ELR (cell line): ENCODE measurements at places on chromosomes 3 and 15.

- DNase-seq, result peak; percentile 0
Measured at GRCh38 chr15:86865920-86866319, 786.2 kb downstream of the AGBL1 start.

GRCh38 chr3:144840866-144841265 is 869.2 kb downstream of the DIPK2A start:
- DNase-seq, result no peak

DNA sequence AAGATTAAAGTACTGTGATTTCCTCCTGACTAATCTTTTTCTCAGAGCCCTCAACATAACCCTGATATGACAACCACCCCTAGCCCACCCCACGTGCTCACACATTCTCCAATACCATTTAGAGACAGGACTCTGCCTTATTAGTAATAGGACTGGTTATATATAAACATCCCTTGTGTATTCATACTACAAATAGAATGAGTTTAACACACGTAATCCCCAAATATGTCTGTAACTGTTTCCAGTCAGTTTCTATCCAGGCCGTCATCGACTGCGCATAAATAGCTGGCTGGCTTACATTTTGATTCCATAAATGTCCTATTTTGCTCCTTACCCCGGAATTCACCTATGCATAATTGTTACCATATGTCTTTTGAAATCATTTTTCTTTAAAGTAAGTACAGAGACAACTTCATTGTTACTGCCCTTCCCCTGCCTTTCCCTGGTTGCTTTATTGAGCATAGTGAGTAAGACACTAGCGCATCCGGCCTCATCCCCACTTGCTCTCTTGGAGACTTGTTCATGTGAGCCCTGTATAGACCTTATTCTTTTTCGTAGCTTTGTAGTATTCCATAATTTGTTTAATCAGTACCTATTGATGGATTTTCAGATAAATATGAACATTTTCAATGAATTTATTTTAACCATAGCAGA is 3.5 kb upstream of the P2RY14 start:
- DNase-seq, result peak; percentile 58

DNA sequence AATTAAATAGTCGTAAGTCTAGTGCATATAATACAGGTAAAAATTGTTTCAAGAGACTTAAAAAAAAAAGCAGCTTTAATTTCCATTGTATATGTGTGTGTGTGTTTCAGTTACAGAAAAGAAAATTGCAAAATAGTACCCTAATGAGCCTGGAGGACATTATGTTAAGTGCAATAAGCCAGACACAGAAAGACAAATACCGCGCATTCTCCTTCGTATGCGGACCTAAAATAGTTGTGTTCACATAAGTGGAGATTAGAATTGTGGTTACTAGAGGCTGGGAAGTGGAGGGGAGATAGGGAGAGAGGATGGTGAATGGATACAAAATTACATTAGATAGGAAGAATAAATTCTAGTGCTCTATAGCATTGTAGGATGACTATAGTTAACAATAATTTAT is 3.6 kb downstream of the MESD start:
- no peak for DNase-seq

GRCh38 chr3:142940472-142940871 is 23.0 kb downstream of the PAQR9 start:
- DNase-seq, result peak; percentile 38

GRCh38 chr3:28081533-28081947 is 159.9 kb upstream of the CMC1 start:
- DNase-seq, result no peak

GRCh38 chr3:188537606-188538005 is 383.6 kb downstream of the LPP start:
- no peak for DNase-seq

GRCh38 chr3:147652651-147653366 is 243.6 kb downstream of the ZIC1 start:
- peak; percentile 30 for DNase-seq

- peak; percentile 100 for DNase-seq
Measured at GRCh38 chr3:55160241-55160983, 232.6 kb upstream of the LRTM1 start.

DNA sequence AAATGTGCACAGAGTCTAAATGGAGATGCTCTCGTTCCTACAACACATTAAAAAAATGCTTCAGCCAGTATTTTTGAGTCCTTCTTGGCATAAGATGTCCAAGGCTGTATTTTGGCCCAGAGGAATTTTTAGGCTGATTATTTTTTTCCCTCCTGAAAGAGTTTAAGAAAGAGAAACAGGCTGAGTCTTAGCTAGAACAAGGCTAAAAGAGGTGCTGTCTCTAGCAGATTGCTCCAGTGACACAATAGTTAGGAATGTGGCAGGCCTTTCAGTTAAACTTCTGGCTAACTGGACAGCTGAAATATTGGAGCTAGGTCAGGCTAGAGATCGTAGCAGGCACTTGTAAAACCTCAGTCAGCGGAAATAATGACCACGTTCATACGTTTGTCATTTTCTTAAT is 271.4 kb upstream of the RARB start:
- peak; percentile 32 for DNase-seq

DNA sequence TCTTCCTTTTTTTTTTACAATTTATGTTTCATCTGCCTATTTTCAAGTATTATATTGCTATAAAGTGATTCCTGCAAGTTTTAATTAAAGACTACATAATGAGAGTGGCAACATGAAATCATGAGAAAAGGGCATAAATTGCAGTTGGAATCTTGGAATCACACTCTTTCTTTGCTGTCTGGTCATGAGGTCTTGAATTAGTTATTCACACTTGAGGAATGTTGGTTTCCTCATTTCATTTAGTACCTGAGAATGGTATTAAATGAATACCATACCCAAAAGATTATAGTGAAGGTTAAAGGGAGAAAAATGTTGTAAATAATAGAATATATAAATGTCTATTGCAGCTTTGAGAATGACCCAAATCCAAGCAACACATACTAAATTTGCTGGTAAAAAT is 25.8 kb upstream of the CNTN3 start:
- no peak for DNase-seq

DNA sequence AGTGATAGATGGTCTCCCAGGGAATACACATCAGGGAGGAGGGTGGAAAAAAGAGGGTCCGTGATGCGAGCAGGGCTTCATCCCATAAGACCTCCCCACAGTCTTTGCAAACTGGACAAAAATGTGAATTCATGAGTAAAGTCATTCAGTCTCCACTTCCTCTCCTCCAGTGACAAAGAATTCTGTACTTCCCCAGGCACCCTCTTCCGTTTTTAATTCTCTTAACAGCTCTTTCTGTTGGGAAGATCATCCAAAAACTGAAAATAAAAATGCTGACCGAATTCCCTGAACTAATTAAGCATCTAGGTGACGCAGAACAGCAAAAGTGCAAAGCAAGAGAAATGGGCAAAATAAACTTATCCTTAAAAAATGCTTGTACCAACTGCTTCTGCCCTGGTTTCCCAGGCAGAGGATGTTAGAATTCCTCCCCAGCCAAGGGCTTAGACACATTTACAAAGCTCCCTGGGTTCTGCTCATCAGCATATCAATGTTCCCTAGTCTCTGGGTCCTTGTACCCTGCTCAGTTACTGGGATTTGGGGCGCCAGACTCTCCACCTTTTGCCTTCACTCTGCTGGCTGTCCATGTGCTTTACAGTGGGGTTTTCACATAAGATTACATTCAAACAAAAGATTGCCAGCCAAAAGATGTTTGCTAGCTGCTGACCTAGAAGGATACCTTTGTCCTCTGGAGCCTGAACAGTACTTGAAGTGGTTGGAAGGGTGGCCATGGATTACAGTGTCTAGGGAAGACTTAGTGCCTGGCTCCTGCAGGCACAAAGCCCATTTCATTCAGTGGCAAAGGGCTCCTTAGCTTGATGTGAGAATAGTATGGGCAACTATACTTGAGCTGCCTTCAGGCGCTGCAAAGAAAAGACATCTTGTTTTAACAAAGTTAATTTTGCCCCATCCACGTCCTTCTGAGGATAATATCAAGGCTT is 69.4 kb downstream of the ARNT2 start:
- DNase-seq, result no peak

DNA sequence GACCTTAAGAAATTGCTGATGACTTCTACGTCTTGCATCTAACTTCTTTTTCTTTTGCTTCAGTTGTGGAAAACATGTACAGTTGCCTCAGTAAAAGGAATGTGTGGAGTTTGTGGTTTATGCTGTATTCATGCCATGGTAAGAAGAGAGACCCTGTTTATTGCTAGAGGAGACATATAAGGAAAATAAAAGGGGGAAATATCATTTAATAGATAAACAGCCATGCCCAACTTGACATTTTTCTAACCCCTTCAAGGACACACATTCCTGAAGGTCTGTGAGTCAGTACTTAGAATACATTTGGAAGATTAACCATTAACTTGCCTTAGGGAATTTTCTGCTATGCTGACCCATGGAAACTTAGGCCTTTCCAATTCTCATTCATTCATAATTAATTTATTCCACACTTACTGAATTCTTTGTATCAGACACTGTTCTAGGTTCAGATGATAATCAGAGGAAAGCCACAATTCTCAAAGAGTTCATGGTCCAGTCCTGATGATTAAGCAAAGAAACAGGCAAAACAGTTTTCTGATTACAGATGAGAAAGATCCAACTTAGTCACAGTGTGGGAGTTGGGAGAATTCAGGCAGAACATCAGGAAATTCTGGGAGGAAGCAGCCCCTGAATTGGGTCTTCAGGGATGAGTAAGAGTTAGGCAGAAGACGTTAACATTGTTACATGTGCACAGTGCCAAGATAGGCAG is 329.8 kb upstream of the RASGRP1 start:
- peak; percentile 93 for DNase-seq

DNA sequence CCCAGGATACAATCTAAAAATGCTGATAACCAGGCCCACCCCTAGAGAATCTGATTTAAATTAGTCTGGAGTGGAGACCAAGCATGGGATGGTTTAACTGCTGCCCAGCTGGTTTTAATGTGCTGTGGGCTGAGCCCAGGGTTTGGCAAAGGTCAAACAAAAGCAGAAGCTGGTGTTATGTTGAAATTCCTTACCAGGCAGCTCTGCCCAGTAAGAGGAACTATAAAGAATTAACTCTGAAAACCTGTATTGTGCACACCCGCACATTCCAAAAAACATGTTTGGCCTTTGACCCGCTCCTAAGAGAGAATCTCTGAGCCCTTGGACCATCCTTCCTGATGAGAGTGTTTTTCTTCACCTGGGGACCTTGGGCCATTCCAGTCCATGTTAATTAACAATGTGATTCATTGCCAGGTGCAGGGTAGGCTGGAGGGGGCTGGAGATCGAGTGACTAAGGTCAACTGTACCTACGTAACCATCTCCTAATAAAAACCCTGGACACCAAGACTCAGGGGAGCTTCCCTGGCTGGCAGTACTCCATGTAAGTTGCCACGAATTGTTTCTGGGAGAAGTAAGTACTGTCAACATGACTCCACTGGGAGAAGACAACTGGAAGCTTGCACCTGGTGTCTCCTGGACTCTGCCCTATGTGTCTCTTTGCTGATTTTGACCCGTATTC is 10.9 kb downstream of the CCDC13 start:
- DNase-seq, result no peak

DNA sequence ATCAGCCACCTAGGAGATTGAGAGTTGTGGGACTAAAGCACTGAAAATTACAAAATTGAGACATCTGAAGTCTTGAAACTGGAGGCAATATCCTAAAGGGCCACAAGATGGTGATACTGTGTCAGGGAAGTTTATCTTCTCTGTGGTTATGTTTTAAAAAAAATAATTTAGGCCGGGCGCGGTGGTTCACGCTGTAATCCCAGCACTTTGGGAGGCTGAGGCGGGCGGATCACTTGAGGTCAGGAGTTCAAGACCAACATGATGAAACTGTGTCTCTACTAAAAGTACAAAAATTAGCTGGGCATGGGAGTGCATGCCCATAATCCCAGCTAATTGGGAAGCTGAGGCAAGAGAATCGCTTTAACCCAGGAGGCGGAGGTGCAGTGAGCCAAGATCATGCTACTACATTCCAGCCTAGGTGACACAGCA is 17.9 kb upstream of the NIT2 start:
- peak; percentile 74 for DNase-seq

DNA sequence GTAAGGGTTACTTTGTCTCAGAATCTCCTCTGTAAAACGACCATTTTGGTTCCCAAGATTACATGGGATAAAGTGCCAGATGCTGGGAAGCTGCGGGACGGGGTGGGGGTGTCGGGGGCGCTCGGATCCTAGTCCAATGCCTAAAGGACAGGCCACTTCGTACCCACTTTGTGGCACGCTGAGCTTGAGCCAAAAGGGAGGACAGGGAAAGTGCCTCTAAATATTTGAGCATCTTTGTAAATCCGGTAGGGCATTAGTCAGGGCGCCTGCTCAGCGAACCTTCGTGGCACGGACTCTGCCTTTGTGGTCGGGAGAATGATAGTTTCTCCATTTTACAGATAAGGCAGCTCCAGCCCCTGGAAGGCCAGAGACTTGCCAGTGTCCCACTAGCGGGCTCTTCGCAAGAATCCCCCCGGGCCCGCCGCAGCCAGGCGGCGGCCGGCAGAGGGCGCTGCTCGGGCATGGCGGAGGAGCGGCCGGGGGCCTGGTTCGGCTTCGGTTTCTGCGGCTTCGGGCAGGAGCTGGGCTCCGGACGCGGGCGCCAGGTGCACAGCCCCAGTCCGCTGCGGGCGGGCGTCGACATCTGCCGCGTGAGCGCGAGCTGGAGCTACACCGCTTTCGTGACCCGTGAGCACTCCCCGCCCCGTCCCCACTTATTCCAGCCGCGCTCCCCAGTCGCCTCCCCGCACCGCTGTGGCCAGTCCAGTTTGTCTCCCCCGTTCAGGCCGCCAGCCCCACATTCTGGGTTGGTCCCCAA is 1.8 kb downstream of the RCCD1 start:
- peak; percentile 81 for DNase-seq

- DNase-seq, result peak; percentile 18
Measured at GRCh38 chr3:188232656-188233055, 78.7 kb downstream of the LPP start.

GRCh38 chr3:188439080-188439479 is 285.1 kb downstream of the LPP start:
- no peak for DNase-seq

- no peak for DNase-seq
Measured at GRCh38 chr3:31373681-31374080, 159.0 kb upstream of the STT3B start.

GRCh38 chr15:59104602-59104911 is 389 bp upstream of the CCNB2 start:
- no peak for DNase-seq

DNA sequence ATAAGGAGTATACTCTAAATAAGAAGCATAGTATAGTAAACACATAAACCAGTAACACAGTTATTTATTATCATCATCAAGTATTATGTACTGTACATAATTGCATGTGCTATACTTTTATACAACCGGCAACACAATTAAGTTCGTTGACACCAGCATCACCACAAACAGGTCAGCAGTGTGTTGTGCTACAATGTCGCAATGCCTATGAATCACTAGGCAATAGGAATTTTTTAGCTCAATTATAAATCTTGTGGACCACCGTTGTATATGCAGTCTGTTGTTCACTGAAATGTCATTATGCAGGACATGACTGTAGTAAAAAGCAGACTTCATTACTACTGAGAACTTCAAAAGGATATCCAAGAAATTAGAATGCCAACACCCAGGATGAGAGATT is 177.0 kb downstream of the PDCD6IP start:
- no peak for DNase-seq

- DNase-seq, result no peak
Measured at GRCh38 chr15:92130906-92131305, 262.8 kb upstream of the ST8SIA2 start.

- DNase-seq, result peak; percentile 10
Measured at GRCh38 chr15:100468285-100468684, 60.5 kb downstream of the CERS3 start.
